ENCODE measurements at places on chromosomes 6 and 20.

- DNase-seq, result no peak
Observed at GRCh38 chr6:43757966-43758616, 11.9 kb upstream of the VEGFA start.

- no peak for DNase-seq
Observed at GRCh38 chr6:167661552-167662044, 165.1 kb upstream of the AFDN start.

- DNase-seq, result no peak
Observed at GRCh38 chr6:158185729-158186456, 17.7 kb downstream of the GTF2H5 start.

DNA sequence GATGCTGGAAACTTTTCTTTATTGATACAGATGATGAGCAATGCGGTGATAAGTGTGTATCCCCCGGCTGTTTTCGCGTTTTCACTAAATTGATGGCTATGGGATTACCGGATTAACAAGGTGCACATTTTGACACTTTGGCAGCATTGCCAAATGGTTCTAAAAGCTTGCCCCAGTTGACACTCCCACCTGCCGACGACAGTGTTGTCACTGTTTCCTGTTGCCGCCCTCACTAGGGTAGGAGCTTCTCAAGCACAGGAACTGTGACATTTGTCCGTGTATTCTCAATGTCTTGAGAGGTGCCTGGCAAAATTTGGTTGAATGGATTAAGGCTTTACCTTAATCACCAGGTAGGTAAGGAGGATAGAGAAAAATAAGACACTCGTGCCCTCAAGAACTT, 9.8 kb upstream of the MAPK13 start:
- no peak for DNase-seq

GRCh38 chr6:66897576-66897975, 1190.5 kb upstream of the EYS start:
- DNase-seq, result no peak

GRCh38 chr6:137880746-137881521, 13.9 kb downstream of the TNFAIP3 start:
- no peak for DNase-seq

GRCh38 chr6:143542888-143543287, 31.4 kb upstream of the FUCA2 start:
- DNase-seq, result no peak

GRCh38 chr6:56073761-56074160, 173.6 kb downstream of the COL21A1 start:
- DNase-seq, result no peak

- DNase-seq, result no peak
Observed at GRCh38 chr20:12067686-12068085, 150.0 kb downstream of the BTBD3 start.

DNA sequence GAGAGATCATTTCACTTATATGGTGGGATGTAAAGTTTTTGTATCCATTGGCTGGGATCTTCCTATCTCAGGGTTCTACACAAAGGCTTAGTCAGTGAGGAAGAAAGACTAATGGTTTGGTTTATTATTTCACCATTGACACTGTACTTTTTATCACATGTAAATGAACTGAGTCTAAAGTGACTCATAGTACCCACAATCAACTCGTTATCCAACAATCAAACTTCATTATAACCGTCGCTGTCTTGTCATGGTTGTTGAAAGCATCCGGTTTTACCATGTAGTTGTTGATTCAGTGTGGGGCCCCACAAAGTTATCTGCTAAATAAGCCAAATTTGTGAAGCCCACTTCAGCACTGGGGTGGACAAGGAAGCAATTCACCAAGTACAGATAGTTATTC, 55.8 kb upstream of the MTRF1L start:
- no peak for DNase-seq

DNA sequence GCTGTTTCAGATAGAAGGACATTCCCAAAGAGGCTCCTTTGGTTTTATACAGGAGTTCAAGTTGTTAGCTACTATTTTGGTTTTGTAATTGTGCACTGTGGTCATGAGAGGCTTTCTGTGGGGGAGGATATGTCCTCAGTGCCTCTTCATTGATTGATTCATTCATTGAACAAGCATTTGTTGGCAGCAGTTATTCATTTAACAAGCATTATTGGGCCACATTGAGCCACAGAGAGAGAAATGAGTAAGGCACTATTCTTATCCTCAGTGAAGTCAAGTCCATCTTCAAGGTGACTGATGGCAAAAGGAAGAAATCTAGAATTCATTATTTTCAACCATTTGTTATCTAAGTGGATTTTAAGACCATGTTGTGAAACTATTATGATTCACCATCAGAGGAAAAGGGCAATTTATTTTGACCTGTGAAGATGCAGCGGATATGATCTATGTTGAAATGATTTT, 697.2 kb upstream of the CITED2 start:
- no peak for DNase-seq

- DNase-seq, result no peak
Observed at GRCh38 chr20:8155229-8155628, 23.2 kb downstream of the PLCB1 start.
